ENCODE measurements at places on chromosomes 2 and 18. TPM values are rescaled to one million over a fixed set of nuclear protein-coding genes. Genes with fewer than 3 reads are reported as not detected.

The LRRTM4 gene
- total RNA-seq: not detected

The TCF4 gene
- total RNA-seq: 7.3 TPM

The DUSP19 gene
- total RNA-seq: 1.0 TPM

The ASNSD1 gene
- total RNA-seq: 34.4 TPM

The OSR1 gene
- 0.18 TPM for total RNA-seq

The SERPINB3 gene
- 0.88 TPM for total RNA-seq

The ASXL3 gene
- not detected for total RNA-seq

The MC5R gene
- not detected for total RNA-seq

The TYW5 gene
- 8.4 TPM for total RNA-seq

The FRZB gene
- total RNA-seq: not detected

The ATP9B gene
- total RNA-seq: 11.8 TPM

The HES6 gene
- 3.2 TPM for total RNA-seq

The KLHL30 gene
- not detected for total RNA-seq

Data from foreskin keratinocyte (primary cell).